Germinal center (tissue), 1 donor: ENCODE measurements at places on chromosomes 1 and 21.

GRCh38 chr1:115829947-115830346 lies 11.0 kb downstream of the NHLH2 start:
- DNase-seq: no peak

- DNase-seq: no peak
Measured at GRCh38 chr21:45288441-45288841, 746 bp upstream of the POFUT2 start.

DNA sequence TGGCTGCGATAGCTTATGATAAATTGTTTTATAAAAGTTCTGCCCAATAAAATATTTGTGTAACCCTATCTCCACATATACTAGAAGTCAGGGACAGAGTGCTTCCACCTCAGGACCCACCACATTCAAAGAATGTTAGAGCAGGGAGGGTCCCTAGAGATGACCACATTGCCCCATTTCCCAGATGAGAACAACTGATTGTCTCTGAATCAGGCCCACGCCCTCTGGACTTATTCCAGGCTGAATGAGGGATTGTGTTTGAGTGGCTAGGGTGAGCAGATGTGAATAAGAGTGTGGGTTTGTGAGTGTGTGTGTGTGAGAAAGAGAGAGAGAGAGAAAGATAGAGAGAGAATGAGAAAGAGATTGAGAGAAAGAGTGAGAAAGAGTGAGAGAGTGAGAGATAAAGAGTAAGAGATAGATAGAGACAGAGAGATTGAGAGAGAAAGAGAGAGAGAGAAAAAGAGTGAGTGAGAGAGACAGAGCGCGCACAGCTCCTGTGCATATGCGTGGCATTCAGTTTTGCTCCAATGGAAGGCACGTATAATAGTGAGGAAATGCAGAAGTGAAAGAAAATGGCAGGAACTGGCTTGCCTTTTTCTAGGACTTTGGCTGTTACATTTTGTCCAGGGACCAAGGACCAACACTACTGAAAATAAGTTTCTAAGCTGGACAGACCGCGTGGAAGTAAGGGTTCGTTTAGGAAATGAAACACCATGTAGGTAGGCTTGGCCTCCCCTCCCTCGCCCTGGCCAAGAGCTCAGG lies 94.1 kb downstream of the ABCA4 start:
- DNase-seq: no peak

GRCh38 chr1:30386156-30386926 lies 337.0 kb downstream of the MATN1 start:
- no peak for DNase-seq

GRCh38 chr1:234559152-234559901 lies 50.7 kb downstream of the IRF2BP2 start:
- no peak for DNase-seq

GRCh38 chr1:38918568-38918967 lies 23.1 kb downstream of the RHBDL2 start:
- DNase-seq: no peak

GRCh38 chr1:28045777-28046176 lies 42.6 kb downstream of the EYA3 start:
- no peak for DNase-seq

GRCh38 chr1:6911021-6911941 lies 126.0 kb downstream of the CAMTA1 start:
- no peak for DNase-seq

- DNase-seq: peak; percentile 24
Measured at GRCh38 chr1:230753586-230754251, 6.5 kb downstream of the CAPN9 start.

DNA sequence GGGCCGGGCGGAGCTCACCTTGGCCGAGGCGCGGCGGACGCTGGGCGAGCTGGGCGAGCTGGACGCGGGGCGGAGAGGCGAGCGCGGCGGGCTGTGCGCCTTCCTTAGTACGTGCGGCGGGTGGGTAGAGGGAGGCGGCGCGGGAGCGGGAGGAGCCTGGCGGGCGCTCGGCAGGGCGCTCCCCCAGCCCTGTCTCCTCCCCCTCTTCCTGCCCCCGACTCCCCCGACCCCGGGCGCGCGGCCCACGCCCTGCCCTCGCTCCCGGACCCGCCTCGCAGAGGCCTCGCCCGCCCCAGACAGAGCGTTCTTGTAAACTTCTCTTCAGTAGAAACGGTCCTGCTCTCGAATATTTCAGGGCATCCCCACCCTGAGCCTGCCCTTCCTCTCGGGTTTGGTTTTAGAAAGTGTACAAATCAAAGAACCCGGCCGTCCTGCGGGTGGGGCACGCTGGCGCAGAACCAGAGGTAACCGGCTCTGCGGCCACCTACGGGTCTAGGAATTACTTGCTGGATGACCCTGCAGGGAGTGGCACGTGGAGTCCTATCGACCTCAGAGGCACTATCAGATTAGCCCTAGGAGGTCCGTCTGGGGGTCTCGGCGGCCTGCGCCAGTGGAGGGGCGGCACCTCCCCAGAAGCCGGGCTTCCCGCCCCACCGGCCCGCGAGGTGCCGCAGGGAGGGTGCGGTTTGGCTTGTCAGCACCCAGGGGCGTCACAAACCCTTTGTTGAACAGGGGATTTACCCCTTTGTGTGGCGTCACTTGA lies at the start of gene S100A10:
S100A10 (minus strand) TSS at position 126 of the 763 bp plus-strand sequence. CDS start 7,629 bp downstream, outside the sequence.
- peak; percentile 72 for DNase-seq

GRCh38 chr1:156938813-156939212 lies 18.4 kb downstream of the LRRC71 start:
- DNase-seq: no peak

DNA sequence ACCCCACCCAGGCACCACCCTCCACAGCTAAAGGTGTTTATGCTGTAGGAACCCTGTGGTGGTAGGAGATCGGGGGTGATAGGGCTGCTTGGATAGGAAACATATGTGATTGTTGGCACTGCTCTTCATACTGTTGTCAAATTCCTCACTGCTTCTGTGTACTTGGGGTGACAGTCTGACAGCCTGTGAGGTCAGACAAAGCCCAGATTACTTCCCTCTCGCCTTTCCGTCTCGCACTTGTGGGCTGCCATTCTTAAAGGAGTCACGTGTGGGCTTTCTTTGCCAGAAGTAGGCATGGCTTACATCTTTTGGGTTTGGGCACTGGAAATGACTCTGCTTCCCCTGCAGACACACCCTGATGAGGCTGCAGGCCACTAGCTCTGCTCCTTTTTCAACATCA lies 363.8 kb downstream of the DISC1 start:
- no peak for DNase-seq

DNA sequence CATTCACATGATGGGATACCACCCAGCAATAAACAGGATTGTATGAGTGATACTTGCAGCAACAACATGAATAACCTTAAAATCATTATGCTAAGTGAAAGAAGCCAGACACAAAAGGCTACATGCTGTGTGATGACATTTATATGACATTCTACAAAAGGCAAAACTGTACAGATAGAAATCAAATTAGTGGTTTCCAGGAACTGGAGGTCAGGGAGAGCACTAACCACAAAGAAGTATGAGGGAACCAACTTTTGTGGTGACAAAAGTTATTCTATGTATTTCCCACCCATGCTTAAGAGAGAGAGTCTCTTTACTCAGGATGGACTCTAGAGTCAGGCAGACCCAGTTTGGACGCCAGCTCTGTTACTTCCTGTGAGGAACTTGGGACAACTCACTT lies 364.5 kb upstream of the DAB1 start:
- no peak for DNase-seq

DNA sequence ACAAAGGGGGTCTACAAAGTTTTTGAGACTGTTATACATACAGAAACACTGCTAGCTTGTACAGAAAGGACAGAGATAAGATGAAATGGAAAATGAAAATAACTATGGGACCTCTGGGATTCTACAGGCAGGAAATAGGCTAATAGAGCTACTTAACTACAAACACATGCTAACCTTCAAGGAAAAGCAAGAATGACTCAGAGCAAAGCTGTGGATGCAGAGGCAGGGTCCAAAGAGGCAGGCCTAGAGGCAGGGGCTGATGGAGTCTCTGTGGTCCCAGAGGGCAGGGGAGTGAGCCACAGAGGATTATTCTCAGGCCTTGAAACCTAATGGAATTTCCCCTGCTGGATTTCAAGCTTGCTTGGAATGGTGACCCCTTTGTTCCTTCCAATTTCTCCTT lies 18.7 kb upstream of the GOLT1A start:
- DNase-seq: no peak

DNA sequence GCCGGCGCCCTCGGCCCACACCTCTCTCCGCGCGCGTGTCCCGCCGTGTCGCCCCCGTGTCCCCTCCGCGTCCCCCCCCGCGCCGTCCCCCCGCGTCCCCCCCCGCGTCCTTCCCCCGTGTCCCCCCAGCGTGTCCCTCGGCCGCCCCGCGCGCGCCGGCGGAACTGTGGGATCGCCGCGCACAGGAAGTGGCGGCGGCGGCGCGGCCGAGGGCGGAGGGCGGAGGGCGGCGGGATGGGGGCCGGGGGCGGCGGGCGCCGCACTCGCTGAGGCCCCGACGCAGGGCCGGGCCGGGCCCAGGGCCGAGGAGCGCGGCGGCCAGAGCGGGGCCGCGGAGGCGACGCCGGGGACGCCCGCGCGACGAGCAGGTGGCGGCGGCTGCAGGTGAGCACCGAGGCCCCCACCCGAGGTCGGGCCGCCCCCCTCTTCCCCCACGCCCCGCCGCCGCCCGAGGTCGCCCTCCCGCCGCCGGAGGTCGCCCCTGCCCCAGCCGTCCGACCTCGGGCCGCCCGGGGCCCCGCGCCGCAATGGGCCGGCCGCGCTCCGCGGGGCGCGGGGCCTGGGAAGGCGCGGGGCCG lies at the start of gene AGPAT3:
AGPAT3 (plus strand) TSS at position 262 of the 578 bp plus-strand sequence. CDS start 94,459 bp downstream, outside the sequence.
- peak; percentile 46 for DNase-seq

DNA sequence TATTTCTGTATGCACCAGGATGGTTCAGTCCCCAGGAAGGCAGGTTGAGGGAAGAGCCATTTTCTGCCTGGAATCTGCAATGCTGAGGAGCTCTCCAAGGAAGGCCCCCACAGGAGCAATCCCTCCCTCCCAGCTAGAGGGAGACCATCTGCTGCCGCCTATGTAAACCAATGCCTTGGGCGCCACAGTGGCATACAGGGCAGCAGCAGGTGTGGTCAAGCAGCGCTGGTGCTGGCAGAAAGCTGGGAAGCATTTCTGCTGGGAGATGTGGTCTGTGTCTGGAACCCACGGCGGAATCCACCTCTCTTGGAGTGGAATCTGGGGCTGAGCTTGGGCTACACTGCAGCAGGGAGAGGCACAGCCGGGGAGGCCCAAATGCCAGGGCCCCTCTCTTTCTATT lies 283.3 kb downstream of the RRAGC start:
- DNase-seq: no peak

DNA sequence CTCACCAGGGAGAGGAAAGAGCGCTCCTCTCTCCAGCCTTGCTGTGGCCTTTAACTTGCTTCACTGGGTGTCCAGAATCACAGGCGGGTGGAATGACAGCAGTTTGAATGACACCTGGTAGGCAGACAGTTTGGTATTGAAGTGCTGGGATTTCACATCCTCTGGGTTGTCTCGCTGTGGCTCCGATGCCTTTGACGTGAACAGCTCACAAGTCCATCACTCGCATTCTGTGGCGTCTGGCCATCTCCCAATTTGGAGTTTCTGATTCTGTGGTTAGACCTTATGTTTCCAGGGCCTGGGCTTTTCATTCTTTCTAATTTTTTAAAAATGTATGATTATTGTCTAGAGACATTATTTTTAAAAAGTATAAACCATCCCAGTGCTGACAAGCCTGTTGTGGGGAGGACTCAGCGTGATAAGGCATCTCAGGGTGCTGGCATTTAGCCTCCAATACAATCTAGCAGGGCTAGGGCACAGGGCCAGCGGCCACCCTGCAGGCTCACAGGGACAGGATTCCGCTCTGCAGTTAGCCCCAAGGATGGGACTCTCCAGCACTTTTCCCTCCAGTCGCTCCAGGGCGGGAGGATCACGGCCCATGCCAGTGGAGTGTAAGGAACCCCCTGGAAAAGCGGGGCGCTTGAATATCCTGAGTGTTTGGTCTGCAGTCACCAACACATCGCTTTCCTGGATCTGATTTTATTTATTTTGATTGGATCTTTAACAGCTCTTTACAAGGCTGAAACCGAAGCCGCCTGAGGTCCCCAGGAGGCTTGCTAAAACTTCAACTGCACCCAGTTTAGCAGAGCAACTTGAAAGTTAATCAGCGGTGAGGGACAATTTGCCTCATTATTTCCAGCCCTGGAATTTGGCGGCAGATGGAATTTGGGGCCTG lies 178.3 kb downstream of the TRABD2B start:
- DNase-seq: no peak

DNA sequence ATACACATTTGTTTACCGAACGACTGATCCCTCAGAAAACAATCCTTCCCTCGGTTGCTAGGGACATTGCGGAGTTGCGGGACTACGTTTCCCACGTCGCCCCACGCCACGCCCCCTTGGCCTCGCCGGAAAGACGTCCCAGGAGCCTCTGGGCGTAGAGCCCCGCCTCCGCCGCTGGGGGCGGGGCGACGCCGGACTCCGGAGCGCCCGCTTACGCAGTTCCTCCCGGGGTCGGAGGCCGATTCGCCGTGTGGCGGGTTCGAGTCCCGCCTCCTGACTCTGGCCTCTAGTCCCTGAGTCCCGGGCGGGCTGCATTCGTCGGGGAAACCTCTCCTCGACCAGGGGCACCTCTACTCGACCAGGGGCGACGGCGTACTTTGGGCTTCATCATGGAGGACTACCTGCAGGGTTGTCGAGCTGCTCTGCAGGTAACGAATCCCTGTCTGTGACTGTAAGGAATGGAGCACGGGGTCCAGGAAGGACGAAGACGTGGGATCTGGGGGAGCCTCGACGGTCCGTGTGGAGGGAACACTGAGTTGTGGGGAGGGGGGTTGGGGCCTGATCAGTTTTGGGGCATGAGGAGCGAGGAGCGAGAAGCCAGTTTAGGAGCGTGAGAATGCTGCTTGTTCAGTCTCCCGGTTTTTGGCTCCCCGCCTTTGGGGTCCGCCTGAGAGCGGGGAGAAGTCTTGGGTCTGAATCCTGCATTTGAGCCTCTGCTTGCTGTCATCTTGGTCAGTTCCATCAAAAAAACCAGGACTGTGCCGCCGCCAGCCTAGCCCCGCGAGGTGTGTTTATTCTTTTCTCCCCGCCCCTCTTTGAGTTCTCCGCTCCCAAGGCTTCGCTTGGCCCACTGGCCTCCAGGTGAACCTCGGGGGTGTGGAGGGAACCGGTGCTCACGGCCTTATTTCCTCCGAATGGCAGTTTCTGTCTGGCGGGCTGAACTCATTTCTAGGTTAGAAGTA lies at the start of gene PRUNE1:
PRUNE1 (plus strand) TSS at position 206 of the 962 bp plus-strand sequence; CDS start at position 390, 184 bp downstream.
- peak; percentile 98 for DNase-seq

- DNase-seq: no peak
Measured at GRCh38 chr1:223378754-223379153, 14.5 kb upstream of the CCDC185 start.

GRCh38 chr1:10643607-10644306 lies 152.7 kb downstream of the CASZ1 start:
- DNase-seq: no peak

- DNase-seq: no peak
Measured at GRCh38 chr1:167564612-167565270, 11.2 kb upstream of the CREG1 start.

DNA sequence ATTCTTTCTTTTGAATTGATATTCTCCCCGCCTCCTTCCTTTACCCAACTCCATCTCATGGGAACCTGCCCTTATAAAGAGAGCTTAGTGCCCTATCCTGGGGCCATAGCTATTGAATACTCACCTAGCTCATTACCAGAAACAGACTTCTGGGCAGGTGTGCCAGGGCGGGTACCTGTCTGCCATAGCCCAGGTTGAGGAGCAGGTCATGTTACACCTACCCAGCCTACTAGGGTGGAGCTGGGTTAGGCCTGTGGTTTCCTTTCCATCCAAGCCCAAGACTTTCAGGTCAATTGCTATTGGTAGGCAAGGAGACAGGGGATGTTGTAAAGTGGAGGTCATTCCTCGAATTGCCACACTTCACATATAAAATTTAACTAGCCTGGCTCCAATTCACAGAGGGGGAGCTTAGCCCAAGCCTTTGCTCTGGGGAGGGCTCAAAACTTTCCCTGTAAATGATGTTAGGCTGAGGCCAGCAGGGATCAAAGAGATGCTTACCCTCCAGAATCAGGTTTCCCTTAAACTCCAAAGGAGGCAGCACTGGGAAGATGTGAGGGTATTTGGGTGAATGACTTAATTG lies 87.1 kb upstream of the IPO9 start:
- no peak for DNase-seq
